Vagina (tissue), 2 donors: ENCODE measurements at places on chromosomes 2 and 18. TPM values are rescaled to one million over a fixed set of nuclear protein-coding genes. Genes with fewer than 3 reads are reported as not detected.

GRCh38 chr2:134367213-134367612 lies 113.3 kb downstream of the MGAT5 start:
- DNase-seq: no peak

GRCh38 chr2:172712251-172712650 lies 23.4 kb upstream of the RAPGEF4 start:
- no peak for DNase-seq

Gene PROKR1
- not detected for total RNA-seq

Gene UGT1A5
- total RNA-seq: 1.2 TPM

Gene SRD5A2
- total RNA-seq: 2.9 TPM

Gene TDRD15
- not detected for total RNA-seq
